ENCODE measurements at places on chromosomes 12 and 14. TPM values are rescaled to one million over a fixed set of nuclear protein-coding genes. Genes with fewer than 3 reads are reported as not detected.

RASSF9 gene
- not detected for total RNA-seq

MYF5 gene
- not detected for total RNA-seq

CD9 gene
- total RNA-seq = 1.8 TPM

DBX2 gene
- total RNA-seq = not detected

ACSM4 gene
- total RNA-seq = not detected

EID3 gene
- total RNA-seq = 3.0 TPM

SLC41A2 gene
- total RNA-seq = 3.8 TPM

CPSF6 gene
- total RNA-seq = 172 TPM

CD69 gene
- not detected for total RNA-seq

CPM gene
- not detected for total RNA-seq

UBE3B gene
- total RNA-seq = 38.7 TPM

CAPS2 gene
- total RNA-seq = 7.3 TPM

KCNC2 gene
- not detected for total RNA-seq

EXD2 gene
- 18.9 TPM for total RNA-seq

OR6C2 gene
- not detected for total RNA-seq

SLC39A5 gene
- total RNA-seq = 0.65 TPM

NEK9 gene
- total RNA-seq = 113 TPM

TAS2R14 gene
- total RNA-seq = 1.7 TPM

KCNH3 gene
- total RNA-seq = 0.16 TPM

GPR137C gene
- 4.2 TPM for total RNA-seq
